ENCODE measurements at places on chromosomes 1 and 21. TPM values are rescaled to one million over a fixed set of nuclear protein-coding genes. Genes with fewer than 3 reads are reported as not detected.

DNA sequence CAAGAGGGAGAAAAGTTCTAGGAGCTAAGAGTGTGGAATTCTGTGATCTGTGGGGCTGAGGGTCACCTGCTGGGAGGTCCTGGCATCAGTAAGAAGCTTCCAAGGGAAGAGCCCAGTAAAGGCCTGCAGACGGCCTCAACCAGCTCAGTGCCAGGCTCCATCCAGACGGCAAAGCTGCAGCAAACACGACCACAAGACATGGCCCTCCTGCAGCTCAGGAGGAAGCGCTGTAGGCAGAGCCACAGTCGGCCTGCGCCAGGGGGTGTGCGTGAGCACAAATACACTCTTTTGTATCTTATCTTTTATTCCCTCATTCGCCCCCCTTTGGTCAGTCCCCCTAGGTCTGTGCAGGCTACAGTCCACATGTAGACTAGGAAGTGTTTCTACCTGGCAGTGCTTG is 13.4 kb downstream of the C1orf174 start:
- DNase-seq, result no peak

- DNase-seq, result no peak
Measured at GRCh38 chr21:30561957-30562356, 843 bp upstream of the KRTAP19-7 start.

GRCh38 chr1:14215151-14215550 is 383.3 kb upstream of the KAZN start:
- no peak for DNase-seq

NCF2 gene
- 18.3 TPM for total RNA-seq

CFAP57 gene
- not detected for total RNA-seq

DNA sequence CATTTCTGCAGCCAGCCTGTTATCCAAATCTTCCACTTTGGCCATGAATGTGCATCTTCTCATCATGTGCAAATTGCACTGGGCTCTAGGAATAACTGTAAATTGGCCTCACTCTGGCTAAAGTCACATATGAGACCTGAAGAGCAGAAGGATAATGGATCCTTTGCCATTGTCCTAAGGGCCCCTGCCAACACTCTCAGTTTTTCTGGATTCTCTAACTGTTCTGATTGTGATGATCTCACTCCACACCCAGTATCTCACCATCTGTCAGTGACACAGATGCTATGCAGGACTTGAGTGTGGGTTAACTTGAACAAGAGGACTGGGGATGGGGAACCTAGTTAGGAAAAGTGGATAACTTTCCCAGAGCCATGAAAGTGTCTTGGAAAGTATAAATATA is 8.5 kb upstream of the FYB2 start:
- DNase-seq, result no peak

DNA sequence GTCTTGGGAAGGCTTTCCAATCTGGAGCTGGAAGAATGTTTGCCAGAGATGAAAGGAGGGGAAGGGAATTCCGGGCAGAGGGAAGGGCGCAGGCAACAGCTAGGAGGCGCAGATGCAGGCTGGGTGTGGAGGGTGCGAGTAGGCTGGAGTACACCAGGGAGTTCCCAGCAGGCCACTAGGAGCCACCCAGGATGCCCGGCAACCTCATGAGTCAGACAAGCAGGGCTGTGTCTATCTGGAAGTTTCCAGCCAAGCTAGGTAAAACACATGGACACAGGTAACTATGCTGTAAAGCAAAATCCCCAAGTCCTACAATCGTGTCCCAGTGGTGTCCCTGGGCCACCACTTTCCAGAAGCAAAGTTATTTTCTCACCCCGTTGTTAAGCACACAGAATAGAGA is 990 bp upstream of the NBL1 start:
- DNase-seq, result no peak

DNA sequence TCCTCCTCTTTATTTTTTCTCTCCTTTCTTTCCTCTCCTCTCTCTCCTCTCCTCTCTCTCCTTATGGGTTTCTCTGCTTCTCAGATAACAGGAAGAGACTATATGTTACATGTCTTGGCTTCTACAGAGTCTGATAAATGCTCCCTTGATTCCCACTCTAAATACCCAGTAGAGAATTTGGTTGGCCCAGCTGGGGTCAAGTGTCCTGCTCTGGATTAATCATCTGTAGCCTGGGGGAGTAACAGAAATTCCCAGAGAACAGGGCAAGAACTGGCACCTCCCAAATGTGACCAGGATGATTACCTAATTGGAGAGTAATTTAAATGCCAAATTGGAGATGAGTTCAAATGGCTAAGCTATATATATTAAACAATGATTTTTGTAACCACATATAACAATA is 146.1 kb upstream of the LMO4 start:
- no peak for DNase-seq

FOXO6 gene
- total RNA-seq, result not detected

All from esophagus squamous epithelium (tissue), 5 donors.